ENCODE measurements at places on chromosomes 1 and 21. TPM values are rescaled to one million over a fixed set of nuclear protein-coding genes. Genes with fewer than 3 reads are reported as not detected.

Gene MOB3C
- total RNA-seq = 3.2 TPM

Gene EDARADD
- 3.0 TPM for total RNA-seq

Gene LACTBL1
- total RNA-seq = not detected

GRCh38 chr1:192906334-192906733 lies 97.5 kb downstream of the RGS2 start:
- H3K27me3 ChIP-seq = no peaks in the 10 kb centered on the region
- H3K36me3 ChIP-seq = no peaks in the 10 kb centered on the region
- DNase-seq = no peak
- H3K4me1 ChIP-seq = no peaks in the 10 kb centered on the region
- no peak overlapping the region for H3K4me3 ChIP-seq

GRCh38 chr1:27394282-27394658 lies 1.8 kb downstream of the GPR3 start:
- peak overlapping the region; percentile 94 for H3K4me3 ChIP-seq
- H3K36me3 ChIP-seq = no peaks in the 10 kb centered on the region
- no peak for DNase-seq
- H3K4me1 ChIP-seq = peaks cover 34% of the 10 kb centered on the region
- peaks cover 2% of the 10 kb centered on the region for H3K27me3 ChIP-seq

DNA sequence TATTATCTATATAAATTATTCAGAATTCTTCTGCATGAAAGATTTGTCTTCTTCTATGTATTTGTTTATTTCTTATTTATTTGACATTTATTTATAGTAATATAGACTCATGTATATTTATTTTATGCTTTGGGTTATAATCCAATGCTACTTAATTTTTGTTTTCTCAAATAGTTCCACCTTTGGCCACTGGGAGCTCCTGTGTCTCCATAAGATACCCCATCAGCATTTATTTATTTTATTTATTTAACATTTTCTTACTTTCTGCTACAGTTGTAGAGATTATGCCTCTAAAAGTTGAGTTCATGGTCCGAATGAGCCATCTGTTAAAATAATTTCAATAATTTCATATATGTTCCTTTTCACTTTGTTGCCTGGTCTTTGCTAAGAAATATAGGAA lies 289.4 kb downstream of the ADGRL2 start:
- no peak for DNase-seq
- H3K27me3 ChIP-seq = no peaks in the 10 kb centered on the region
- no peak overlapping the region for H3K4me3 ChIP-seq
- peaks cover 11% of the 10 kb centered on the region for H3K4me1 ChIP-seq
- no peaks in the 10 kb centered on the region for H3K36me3 ChIP-seq
- no peak overlapping the region for H3K27ac ChIP-seq

- H3K27ac ChIP-seq = no peak overlapping the region
- H3K4me3 ChIP-seq = no peak overlapping the region
- no peaks in the 10 kb centered on the region for H3K36me3 ChIP-seq
- no peak for DNase-seq
- H3K4me1 ChIP-seq = peaks cover 11% of the 10 kb centered on the region
- H3K27me3 ChIP-seq = no peaks in the 10 kb centered on the region
Observed at GRCh38 chr21:45870851-45871615, 110.5 kb upstream of the COL6A1 start.

Gene COL9A2
- total RNA-seq = 9.0 TPM

- no peaks in the 10 kb centered on the region for H3K27me3 ChIP-seq
- H3K36me3 ChIP-seq = peaks cover 35% of the 10 kb centered on the region
- no peaks in the 10 kb centered on the region for H3K4me1 ChIP-seq
- no peak for DNase-seq
- H3K4me3 ChIP-seq = no peak overlapping the region
- H3K27ac ChIP-seq = no peak overlapping the region
Observed at GRCh38 chr1:172588296-172589291, 55.6 kb downstream of the SUCO start.

DNA sequence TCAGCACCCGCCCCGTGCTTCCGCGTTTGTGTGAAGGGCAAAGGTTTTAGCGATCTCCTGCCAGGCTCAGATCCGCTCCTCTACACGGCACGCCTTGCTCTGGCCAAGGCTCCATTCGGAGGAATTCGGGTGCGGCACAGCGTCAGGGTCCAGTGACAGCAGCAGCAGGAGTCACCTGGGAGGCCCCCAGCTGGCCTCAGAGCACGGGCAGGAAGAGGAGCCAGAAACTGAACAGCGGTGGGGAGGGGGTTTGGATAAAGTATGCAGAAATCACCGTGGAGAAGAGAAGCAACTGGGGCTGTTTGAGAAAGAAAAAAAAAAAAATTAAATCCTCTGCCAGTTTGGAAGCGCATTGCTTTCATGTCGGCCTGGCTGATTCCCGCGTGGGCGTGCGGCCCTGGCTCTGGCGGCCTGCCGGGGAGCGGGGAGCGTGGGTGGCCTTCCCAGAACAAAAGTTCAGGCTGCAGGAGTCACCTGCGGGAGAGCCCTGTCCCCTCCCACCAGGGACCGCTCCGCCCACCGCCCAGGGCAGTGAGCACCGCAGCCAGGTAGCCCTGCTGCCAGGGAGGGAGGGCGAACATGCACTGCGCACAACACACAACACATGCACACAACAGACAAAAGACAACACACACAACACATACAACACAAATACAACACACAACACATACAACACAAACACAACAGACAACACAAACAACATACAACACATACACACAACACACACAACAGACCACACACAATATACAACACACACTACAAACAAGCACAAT lies 107.6 kb downstream of the ETS2 start:
- H3K4me1 ChIP-seq = no peaks in the 10 kb centered on the region
- no peak overlapping the region for H3K27ac ChIP-seq
- peak overlapping the region; percentile 24 for H3K4me3 ChIP-seq
- H3K27me3 ChIP-seq = peaks cover 27% of the 10 kb centered on the region
- no peaks in the 10 kb centered on the region for H3K36me3 ChIP-seq

DNA sequence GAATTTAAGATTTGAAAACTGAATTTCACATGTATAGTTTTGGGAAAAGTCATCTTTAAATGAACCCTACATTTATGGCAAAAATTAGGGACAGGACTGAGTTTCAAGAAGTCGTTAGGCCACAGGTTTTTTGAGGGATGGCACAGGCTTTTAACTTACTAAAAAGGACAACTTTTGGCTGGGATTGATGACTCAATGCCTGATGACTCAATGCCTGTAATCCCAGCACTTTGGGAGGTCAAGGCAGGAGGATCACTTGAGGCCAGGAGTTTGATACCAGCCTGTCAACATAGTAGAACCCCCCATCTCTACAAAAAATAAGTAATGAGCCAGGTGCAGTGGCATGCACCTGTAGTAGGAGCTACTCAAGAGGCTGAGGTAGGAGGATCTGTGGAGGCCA lies 15.9 kb downstream of the UCK2 start:
- no peak overlapping the region for H3K4me3 ChIP-seq
- no peaks in the 10 kb centered on the region for H3K27me3 ChIP-seq
- H3K27ac ChIP-seq = no peak overlapping the region
- H3K4me1 ChIP-seq = peaks cover 46% of the 10 kb centered on the region

DNA sequence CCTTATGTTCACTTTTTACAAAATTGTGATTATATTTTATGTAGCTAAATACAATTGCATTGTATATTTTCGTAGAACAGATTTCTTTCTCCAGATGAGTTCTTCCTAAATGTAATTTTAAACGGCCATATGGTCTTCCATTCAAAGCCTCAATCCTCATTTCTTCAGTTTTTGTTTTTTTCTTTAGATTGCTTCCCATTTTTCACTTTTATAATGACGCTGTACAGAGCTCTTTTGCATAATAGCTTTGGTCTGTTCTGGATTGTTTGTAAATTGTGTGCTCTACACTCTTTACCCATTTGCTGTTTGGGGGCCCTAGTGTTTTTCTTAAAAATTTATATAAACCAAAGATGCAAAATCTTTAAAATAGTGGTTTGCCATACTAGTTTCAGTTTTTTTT lies 27.8 kb downstream of the AVPR1B start:
- no peak overlapping the region for H3K27ac ChIP-seq
- H3K4me3 ChIP-seq = no peak overlapping the region
- DNase-seq = no peak
- no peaks in the 10 kb centered on the region for H3K27me3 ChIP-seq
- no peaks in the 10 kb centered on the region for H3K4me1 ChIP-seq

Gene NUCKS1
- 440 TPM for total RNA-seq

DNA sequence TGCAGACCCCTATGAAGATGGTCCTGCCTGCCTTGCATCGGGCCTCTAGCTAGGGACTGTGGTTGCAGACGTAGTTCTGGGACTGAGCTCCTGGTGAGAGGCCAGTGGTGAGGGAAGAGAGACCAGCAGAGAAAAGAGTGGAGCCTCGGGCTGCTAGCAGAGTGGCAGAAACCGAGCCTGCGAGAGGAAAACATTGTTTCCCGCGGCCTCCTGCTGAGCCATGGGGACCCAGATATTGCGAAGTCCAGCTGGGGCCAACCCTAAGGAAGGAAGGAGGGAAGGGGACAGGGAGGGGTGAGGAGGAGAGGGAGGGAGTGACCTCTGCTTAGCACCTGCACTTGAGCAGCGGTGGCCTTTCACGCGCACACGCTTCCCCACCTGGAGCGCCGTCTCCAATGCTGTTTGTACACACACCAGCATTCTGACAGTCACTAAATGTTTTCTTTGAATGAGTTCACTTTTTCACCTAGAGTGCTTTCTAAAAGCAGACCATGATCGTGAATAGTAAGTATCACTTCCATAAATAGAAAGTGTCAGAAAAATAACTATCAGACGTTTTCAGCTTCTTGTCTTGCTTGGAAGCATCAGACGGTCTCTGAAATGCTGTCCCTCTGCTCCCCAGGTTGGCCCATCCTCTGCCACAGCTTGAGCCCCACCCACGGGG lies 2.5 kb upstream of the FNDC10 start:
- H3K27ac ChIP-seq = no peak overlapping the region
- no peak for DNase-seq
- H3K27me3 ChIP-seq = peaks cover 45% of the 10 kb centered on the region
- H3K36me3 ChIP-seq = no peaks in the 10 kb centered on the region

DNA sequence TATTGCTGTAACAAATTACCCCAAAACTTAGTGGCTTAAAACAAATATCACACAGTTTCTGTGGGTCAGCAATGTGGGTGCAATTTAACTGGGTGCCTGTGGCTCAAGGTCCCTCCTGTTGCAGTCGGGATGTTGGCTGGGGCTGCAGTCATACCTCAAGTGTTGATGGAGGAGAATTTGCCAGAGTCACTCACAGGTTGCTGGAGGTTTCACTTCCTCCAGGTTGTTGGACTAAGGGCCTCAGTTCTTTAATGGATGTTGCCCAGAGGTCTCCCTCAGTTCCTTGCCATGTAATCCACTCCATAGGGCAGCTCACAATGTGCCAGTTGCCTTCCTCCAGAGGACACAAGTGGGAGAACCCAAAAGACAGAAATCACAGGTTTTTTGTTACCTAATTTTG lies 2.5 kb upstream of the TAF13 start:
- peaks cover 45% of the 10 kb centered on the region for H3K4me1 ChIP-seq
- no peak for DNase-seq
- H3K27me3 ChIP-seq = no peaks in the 10 kb centered on the region
- no peak overlapping the region for H3K27ac ChIP-seq
